ENCODE measurements at places on chromosomes 12 and 14.

DNA sequence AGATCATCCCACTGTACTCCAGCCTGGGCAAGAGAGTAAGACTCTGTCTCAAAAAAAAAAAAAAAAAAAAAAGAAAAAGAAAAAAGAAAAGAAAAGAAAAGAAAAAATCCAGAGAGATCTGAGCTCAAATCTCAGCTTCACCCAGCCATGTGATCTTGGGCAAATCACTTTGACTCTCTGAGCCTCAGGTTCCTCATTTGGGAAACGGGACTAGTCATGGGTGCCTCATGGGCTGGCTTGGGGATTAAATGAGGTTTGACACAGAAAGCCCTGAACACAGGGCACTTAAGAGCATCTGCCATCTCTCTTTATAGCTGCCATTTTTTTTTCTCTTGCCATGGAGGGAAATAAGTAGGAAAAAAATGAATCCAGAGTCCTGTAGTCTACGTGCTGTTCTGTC lies 86.2 kb upstream of the MYL2 start:
- no peak for DNase-seq

GRCh38 chr14:104571246-104571645 lies 8.3 kb upstream of the C14orf180 start:
- no peak for DNase-seq

GRCh38 chr14:102280376-102280962 lies 24.5 kb downstream of the MOK start:
- DNase-seq: peak; percentile 93

GRCh38 chr12:79514730-79515529 lies 175.8 kb downstream of the PAWR start:
- DNase-seq: no peak

DNA sequence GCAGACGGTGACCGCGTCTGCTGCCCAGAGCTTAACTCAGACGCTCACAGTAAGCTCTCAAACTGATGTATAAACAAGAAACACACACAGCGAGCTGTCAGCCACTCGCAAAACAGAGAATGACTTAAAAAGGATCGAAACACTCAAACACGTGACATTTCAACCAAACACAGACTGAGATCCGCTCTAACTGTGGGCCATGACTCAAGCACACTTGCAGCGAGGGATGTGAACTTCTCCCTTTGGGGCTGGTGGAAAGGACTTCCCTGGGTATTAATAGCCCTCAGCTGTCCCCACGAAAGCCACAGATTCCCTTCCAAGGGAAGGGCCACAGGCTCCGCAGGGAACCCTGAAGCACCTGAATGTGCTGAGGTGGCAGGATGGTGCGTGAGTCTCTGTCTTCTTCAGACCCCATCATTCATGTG lies 29.1 kb downstream of the CCDC88C start:
- DNase-seq: no peak

- DNase-seq: no peak
Measured at GRCh38 chr14:77212097-77212870, 30.7 kb downstream of the TMEM63C start.

DNA sequence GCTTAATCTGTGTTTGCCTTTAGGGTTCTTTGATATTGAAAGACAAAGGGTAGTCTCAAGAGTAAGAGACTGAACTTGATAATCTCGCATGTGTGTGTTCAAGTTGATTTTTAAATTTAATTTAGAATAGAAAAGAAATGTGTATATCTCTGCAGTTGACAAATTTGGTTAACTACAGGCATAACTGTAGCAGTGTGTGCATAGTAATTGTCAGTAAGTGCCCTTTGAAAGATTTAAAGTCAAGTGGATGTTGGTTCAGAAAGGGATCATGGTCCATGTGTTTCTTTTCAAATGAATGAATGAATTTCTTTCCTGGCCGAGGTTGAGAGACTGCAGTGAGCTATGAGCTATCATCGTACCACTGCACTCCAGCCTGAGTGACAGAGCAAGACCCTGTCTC lies 49.9 kb upstream of the DYRK2 start:
- no peak for DNase-seq

GRCh38 chr12:22350886-22351285 lies 16.4 kb upstream of the ST8SIA1 start:
- no peak for DNase-seq

DNA sequence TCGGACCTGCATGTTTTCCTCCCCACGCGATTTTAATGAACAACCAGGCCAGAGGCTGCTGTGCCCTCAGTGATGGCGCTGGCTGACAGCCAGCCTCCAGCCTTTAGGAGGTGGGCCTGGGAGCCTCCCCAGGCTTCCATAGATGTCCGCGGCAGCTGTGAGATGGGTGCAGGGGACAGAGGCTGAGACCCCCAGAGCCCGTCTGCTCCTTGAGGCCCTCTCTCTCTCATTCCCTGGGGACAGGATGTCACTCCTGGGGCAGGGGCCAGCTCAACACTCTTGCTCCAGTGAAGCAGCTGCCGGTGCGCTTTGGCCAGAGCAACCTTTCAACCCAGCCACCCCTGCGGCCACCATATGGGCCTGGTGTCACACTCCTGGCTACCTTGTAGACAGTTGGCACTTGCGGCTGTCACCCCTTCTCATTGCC lies 24.8 kb downstream of the MVK start:
- DNase-seq: no peak

GRCh38 chr12:25651931-25652330 lies 98.8 kb upstream of the LMNTD1 start:
- DNase-seq: no peak

- no peak for DNase-seq
Measured at GRCh38 chr14:88085736-88086135, 80.8 kb downstream of the GPR65 start.

DNA sequence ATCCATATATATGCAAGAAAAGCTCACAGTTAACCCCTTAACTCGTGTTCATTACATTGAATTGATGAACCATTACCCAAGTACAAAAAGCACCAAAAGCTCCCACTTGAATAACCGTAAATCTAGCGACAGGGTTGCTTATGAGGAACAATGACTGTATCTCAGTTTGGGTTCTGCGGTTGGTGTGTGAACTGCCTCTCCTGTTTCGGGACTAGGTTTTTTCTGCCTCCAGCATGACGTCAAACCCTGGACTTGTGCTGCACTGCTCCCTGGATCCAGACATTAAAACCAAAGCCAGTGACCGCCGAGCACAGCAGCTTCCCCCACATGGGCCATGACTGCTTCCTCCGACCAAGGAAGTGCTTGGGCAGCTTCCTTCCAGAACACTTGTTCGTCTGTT lies 77.7 kb downstream of the SETD3 start:
- DNase-seq: no peak

DNA sequence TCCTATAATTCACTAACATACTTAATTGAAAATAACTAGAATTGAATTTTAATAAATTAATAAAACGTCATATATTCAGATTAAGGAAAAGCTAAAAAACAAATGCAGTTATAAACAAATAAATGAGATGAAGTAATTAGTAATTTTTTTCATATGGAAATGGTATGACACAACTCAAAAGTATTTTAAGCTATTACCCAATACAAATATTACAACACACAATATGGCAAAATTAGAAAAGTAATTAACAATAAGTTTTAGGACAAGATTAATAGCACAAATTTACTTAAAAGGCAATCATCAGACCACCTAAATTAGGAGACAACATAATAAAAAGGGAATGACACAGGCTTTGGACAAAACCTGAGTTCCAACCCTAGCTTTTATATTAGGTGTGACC lies 81.7 kb downstream of the EEA1 start:
- DNase-seq: no peak

- DNase-seq: no peak
Measured at GRCh38 chr12:27276275-27276674, 32.2 kb downstream of the STK38L start.

GRCh38 chr14:21042918-21043317 lies 756 bp downstream of the RNASE7 start:
- no peak for DNase-seq

- no peak for DNase-seq
Measured at GRCh38 chr14:102645746-102646440, 53.4 kb downstream of the RCOR1 start.

DNA sequence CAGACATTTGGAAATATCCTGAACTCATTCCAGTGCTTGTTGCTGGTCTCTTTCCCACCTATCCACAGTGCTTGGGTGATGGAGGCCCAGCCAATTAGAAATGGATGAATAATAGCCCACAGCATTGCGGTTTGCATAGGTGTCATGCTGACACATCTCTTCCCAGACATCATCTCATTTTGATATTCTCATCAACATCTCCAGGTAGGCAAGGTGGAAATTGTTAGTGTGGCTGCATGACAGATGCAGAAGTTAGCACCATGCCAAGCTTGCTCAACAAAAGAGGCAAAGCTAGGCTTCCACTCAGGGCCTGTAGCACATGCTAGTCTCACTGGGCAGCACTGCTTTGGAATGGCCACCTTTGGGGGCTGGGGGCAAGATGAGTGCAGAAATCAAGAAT lies 1118.9 kb downstream of the VRK1 start:
- no peak for DNase-seq

- no peak for DNase-seq
Measured at GRCh38 chr12:58171914-58172313, 230.5 kb downstream of the ATP23 start.

- DNase-seq: no peak
Measured at GRCh38 chr12:132272711-132273110, 56.7 kb downstream of the GALNT9 start.

DNA sequence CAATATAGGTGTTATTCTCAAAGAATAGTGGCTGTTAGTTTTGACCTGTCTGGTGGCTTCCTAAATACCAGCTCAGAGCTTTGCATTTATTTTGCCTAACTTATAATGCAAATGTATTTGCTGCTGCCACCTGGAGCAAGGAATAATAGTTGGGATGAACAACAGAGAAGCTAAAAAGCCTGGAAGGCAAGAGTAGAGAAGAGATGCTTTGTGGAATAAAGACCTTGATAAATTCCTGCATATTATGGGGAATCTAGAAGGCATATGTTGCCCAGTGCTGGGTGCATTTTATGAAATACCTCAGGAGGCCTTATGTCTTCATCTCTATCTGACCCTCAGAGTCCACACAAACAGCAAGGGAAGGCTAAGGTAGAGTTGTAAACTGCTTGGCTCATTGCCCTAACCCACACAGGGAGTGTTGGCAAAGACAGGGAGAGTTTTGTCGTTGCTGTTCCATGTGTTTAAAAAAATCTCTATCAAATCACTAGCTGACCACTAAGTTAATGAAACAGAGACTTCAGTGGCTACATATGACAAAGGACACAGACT lies 53.7 kb upstream of the SCAF11 start:
- DNase-seq: no peak

GRCh38 chr12:26091822-26092221 lies 33.0 kb downstream of the BHLHE41 start:
- DNase-seq: no peak

DNA sequence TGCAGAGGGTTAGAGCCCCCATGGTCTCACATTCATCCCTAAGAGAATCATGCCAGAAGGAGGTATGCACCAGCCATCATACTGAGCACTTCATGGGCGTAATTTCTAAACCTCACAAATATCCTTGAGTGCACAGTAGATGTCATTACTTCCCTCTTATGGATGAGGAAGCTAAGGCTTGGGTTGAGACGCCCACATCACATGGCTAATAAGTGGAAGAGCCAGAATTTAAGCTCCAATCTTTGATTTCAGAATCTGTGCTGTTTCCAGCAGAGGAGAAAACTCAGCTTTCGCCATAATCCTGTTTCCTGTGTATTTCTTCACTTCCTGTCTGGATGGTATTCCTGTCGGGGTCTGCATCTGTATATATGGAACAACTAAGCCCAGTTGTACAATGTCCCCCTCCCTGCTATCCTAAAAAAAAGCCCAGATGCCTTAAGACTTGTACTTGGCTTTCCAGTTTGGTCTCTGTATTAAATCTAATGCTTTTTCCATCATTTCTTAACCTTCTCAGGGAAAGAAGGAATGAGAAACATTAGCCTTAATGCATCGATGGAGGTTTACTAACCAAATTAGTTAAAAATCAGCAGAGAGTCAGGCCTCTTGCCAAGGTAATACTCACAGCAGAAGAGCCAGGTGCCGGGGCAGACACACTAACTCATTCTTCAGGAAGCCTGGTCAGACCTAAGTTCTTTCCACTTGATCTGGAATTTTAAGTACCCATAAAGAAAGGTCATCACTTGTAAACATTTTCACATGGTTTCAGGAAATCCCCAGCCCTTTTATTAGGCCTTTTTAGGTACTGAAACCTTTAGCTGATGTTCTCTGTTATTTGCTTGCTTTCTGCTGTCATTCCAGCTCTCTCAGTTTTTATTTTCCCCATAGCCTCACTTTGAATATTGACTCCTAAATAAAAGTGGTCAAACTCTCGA lies 5.3 kb downstream of the ISCU start:
- no peak for DNase-seq

DNA sequence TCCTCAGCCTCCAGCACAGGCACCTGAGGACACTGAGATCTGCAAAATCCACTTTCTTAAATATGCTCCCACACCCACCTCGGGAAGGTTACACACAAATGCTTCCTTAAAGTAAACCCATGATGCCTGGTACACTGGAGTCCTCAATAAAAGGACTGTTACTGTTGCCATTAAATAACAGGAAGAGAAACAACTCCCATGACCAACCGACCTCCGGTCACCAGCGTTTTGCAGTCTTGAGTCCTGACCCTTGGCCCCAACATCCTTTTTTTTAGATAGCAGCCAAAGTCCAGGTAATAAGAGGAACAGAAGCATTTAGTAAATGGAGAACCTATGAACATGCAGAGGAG lies 42.4 kb downstream of the ITPK1 start:
- no peak for DNase-seq

GRCh38 chr14:100348784-100349685 lies 25.9 kb downstream of the SLC25A47 start:
- DNase-seq: no peak

GRCh38 chr12:20148241-20148640 lies 220.1 kb upstream of the PDE3A start:
- DNase-seq: no peak

GRCh38 chr12:124814741-124815613 lies 48.7 kb downstream of the SCARB1 start:
- no peak for DNase-seq

DNA sequence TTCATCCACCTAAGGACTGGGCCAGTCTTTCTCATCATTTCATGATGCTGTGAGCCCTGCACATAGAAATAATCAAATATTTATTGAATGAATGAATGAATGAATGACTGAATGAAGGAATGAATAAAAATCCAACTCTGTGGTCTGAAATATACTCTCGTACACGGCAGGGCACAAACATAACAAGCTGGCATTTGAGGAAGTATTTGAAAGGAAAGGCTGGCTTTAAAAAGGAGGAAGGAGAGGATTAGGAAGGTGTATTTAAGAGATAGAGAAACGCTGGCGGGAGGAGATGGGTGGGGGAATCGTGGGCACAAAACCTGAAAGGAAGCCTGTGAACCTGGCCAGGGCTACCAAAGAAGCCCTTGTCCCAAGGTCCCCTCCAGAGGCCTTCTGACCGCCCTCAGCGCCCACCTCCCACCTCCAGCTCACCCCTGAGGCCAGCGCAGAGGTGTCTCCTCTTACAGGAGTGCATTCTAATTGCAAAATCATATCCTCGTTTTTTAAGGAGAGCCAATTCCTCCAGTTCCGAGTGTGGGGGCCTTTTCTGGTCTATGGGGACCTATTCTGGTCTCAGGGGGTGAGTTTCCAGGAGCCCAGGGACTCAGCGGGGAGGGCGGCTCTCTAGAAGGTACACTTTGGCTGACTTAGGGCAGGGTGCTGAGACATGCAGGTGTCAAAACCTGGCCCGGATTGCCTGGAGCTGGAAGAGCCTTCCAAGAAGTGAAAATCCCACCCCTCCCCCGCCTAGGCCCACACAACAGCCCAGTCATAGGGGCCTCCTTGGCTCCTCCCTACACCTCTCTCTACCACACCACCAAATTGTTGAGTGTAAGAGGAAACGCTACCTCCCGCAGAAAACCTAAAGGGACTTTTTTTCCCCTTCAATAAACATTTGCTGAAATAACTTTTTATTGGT lies 8.7 kb upstream of the JDP2 start:
- no peak for DNase-seq

All from AG04450 (cell line).